Fibroblast of skin of back (primary cell): ENCODE measurements at places on chromosomes 11 and 22.

DNA sequence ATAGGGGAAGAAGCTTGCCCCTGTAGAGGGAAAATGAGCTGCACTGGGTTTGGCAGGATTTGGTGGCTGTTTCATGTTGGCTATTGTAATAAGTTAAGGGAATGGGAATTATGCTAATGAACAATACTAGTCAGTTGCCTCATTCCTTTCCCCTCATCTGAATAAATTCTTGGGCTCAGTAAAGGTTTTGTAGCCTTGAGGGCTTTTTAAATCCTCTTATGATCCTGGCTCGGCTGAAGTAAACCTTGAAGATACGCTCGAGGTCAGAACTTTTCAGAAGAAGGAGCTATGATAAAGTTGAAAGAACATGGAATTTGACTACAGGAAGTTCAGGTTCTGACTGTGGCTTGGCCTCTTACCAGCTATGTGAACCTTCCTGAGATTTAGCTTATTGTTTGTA, 448.7 kb downstream of the RAB38 start:
- DNase-seq: no peak

DNA sequence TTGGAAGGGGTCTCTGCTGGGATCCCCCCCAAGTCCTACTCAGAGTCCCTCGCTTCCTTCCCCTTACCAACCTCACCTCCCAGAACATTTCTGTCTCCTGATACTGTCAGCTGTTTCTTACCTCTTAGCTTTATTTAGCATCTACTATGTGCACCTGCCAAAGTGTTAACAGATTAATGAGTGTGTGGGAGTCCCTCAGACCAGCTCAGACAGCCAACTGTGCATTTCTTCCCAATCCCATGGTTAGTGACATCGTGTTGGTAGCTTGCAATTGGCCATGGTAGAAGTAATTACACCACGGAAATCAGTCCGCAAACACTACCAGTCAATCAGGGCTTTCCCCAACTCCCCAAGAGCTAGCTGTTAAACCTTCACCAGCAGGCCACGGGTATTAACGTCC, 150.6 kb downstream of the DSCAML1 start:
- no peak for DNase-seq

DNA sequence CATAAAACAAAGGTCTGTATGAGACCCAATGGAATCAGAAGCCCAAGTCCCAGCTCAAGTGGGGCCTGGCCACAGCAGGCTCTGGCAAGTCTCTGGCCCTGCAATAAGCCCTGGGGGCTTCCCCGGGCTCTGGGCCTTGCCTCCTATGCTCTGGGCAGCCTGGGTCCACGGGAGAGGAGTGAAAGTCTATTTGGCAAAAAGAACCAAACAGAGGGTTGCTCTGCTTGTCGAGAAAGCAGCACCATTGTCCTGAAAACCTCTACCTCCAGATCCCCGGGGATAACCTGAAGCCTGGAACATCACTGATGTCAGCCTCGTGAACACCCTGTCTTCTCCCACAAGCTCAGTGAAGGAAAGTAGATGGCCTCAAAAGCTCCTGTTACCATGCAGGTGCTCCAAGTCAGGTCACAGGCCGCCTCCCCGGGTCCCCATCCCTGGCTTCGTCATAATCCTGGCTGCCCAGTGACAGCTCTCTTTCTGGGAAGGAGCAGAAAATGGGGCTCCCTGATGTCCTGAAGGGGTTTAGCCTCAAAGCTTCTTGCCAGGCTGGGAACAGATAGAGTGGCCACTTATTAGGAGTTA, 46.1 kb upstream of the ETS1 start:
- no peak for DNase-seq

DNA sequence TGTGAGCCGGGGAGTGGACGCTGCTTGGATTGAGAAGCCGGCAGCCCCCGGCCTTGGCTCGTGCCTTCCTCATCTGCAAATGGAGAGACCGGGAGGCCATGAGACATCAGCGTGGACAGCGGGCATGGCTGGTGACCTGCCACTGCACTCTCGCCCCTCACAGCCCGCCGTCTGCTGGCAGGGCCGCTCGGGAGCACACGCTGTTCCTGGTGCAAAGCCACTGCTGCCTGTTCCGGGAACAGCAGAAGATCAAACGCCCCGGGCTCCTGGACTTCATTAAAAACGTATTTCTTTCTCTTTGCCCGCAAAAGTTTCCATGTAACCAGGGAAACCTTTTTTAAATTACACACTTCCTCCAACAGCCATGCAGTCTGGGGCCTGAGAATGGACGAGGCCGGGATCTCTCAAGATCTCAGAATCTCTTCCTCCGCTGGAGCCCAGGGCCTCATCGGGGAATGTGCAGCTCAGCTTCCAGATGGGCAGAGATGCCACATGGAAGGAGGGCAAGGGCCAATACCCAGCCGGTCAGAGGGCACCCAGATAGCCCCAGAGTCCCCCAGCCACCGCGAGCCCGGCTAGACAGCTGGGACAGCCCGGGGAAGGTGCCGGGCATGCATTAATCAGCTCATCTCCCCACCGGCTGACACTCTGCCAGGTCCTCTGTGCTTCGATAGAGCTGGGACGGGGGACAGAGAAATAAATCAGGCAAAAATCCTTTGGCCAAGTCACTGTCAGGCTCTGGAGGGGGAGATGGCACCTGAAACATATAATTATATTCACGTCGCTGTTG, 62.8 kb upstream of the PRR5 start:
- DNase-seq: peak; percentile 13

- peak; percentile 17 for DNase-seq
Observed at GRCh38 chr22:29478326-29479276, 1.4 kb upstream of the NEFH start.

- no peak for DNase-seq
Observed at GRCh38 chr11:14698771-14699170, 55.2 kb downstream of the PDE3B start.

DNA sequence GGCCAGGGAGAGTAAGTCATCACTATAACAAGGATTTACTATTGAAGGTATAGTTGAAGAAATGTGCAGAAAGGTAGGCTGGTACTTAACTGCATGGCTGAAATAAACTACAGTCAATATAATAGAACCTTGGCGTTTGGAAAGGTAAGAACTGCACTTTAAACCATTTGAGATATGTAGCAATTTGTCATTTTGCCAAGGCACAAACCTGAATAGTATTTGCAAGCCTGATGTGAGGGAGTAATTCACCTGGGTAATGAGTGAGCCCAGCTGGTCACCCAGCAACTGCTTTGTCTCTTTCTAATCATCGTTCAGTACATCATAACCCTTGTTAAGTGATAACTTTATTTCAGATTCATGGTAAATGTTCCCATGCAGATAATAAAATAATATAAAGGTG, 62.3 kb upstream of the SCUBE2 start:
- DNase-seq: no peak

- peak; percentile 92 for DNase-seq
Observed at GRCh38 chr11:127919206-127920000, 668.0 kb downstream of the ETS1 start.

- DNase-seq: no peak
Observed at GRCh38 chr11:108131993-108132392, 10.6 kb downstream of the ACAT1 start.

DNA sequence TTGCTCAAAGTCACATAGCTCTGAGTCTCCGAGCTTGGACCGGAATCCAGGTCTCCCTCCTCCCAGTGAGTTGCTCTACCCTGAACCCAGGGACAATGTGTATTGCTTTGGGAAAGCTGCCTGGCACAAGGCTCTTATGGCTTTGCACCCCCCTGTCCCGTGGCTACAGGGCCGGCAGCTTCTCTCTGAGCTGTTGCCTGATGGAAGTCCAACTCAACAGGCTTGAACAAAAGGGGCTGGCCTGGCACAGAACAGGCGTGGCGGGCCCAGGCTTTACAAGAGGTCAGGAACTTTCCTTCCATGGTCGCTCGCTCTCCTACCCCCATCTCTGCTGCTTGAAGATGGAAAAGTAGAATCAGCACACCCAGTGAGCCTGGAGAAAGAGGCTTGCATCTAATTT, 34.3 kb downstream of the MYEOV start:
- no peak for DNase-seq
